Panc1 (cell line): ENCODE measurements at places on chromosomes 5 and 9.

DNA sequence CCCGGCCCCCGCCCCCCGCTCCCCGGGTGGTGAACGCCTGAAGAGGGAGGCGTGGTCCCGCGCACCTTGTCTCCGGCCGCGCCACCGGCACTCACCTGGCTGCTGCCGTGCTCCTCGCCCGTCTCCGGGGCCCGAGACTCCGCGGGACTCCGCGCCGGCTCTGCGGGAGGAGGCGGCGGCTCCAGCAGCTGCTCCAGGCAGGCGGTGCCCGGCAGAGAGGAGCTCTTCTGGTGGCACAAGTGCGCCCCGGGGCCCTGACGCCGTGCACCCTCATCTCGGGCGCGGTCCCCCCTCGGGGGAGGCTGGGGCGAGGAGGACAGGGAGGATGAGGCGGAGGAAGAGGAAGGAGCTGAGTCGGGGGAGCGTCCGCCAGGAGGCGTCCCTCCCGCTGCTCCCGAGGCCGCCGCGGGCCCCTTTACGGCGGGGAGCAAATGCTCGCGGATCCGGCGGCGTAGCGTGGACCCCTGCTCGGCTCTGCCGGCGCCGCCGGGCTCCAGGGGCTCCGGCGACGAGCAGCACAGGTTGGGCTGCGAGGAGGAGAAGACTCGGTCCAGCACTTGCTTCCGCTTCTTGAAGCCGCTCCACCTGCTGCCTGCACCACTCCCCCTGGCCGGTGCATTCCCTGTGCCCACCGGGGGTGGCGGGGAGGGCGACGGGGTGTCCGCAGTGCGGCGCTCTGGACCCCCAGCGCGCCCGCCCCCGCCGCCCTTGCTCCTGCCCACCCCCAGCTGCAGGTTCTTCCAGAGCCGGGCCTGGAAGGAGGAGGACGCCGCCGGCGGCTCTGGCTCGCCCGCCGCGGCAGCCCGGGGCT lies 928 bp downstream of the MCTP1 start:
- peaks cover 4% of the 10 kb centered on the region; the same call in 1 of the 2 replicates for H3K4me1 ChIP-seq
- H3K27ac ChIP-seq, result no peak overlapping the region
- peaks cover 64% of the 10 kb centered on the region for H3K27me3 ChIP-seq
- no peaks in the 10 kb centered on the region; the same call in 1 of the 2 replicates for H3K36me3 ChIP-seq

- no peaks in the 10 kb centered on the region for H3K27me3 ChIP-seq
- no peak for DNase-seq
- no peaks in the 10 kb centered on the region for H3K36me3 ChIP-seq
- H3K4me3 ChIP-seq, result no peak overlapping the region
- no peaks in the 10 kb centered on the region for H3K4me1 ChIP-seq
- H3K27ac ChIP-seq, result no peak overlapping the region
These were observed 162.1 kb downstream of the ARL15 start for GRCh38 chr5:54148067-54148845.

DNA sequence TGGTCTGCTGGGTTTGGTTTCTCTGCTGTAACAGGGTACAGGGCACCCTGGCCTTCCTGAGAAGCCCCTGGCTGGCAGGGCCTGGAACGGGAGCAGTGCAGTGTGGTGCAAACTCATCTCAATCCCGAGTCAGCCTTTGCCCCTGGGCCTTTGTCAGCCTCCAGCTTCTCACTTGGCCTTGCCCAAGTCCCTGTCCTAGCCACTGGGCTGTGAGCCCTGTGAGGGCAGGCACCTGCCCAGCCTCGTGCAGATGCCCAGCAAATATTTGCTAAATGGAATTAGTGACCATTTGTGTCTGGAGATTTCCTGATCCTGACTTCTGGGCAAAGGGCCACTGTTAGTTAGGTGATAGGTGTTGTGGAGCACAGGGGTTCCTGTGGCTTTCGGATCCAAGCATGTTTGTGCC lies 13.0 kb downstream of the RGS3 start:
- no peaks in the 10 kb centered on the region for H3K4me1 ChIP-seq
- H3K36me3 ChIP-seq, result no peaks in the 10 kb centered on the region
- no peaks in the 10 kb centered on the region for H3K27me3 ChIP-seq
- no peak overlapping the region for H3K27ac ChIP-seq

DNA sequence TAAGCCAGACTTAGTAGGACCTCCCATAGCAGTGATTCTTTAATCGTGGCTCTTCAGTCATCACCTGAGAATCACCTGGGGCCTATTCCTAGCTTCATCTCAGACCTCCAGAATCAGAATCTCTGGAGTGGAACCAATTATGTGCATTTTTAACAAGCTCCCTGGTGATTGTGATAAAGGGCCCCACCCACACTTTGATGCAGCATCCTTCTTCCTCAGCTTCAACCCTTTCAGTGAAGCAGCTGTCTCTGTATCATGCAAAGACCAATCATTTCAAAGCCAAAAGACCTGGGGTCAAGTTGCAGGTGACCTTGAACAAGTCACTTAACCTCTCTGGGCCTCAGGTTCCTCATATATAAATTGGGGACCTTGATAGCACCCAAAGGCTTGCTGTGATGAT lies 17.1 kb downstream of the FBXO10 start:
- H3K4me3 ChIP-seq, result no peak overlapping the region
- DNase-seq, result no peak
- H3K36me3 ChIP-seq, result no peaks in the 10 kb centered on the region
- no peak overlapping the region for H3K27ac ChIP-seq
- H3K27me3 ChIP-seq, result no peaks in the 10 kb centered on the region

DNA sequence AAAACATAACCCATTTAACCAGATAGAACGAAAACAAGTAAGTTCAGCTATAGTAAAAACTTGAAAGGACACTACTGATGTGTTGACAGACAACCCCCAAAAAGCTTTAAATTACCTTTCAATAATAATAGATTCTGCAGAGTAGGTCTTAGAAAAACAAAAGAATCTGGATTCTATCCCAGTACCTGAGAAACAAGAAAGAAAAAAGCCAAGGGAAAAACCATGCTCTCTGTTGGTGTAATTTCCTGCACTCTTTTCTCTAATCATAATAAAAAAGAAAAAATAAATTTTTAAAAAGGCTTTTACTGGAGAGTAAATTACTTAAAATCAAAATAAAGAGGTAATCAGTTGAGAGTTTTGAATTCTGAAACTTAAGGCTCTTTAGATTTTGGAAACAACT lies 1090.4 kb downstream of the PTPRD start:
- DNase-seq, result no peak
- H3K27ac ChIP-seq, result no peak overlapping the region
- no peak overlapping the region for H3K4me3 ChIP-seq

DNA sequence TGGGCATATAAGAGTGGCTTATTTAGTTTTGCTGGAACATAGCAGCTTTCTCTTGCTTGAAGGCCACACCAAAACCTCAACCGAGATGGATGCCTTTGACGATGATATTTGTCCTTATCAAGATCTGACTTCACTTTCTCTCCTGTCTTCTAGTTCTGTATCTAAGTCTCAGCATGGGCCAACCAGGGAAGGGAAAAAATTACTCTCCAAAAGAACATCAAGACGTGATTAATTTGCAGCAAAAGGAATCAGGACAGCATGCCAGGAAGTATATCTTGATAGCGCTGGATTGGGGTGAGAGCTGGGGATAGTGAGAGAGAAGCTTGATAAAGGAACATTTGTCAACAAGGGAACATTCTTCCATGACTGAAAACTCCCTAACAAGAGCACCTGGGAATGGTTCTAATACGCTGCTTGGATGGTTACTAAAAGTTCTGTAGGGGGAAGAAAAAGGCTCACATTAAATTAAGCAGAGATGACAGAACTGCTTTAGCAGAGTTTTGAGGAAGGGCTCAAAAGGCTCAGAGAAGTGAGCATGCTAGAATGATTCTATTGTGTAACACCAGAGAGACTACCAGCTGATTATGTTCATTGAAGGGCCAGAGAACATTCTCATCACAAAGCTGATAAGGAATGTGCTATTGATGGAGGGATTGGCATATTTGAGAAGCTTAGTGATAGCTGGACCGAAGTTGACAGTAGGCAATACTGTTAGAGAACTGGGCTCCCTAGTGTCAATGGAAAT lies 21.6 kb upstream of the ANXA1 start:
- no peaks in the 10 kb centered on the region for H3K27me3 ChIP-seq
- no peaks in the 10 kb centered on the region for H3K36me3 ChIP-seq
- H3K27ac ChIP-seq, result peak overlapping the region; percentile 29; the same call in 1 of the 2 replicates
- H3K4me1 ChIP-seq, result peaks cover 15% of the 10 kb centered on the region

- no peak for DNase-seq
- no peaks in the 10 kb centered on the region for H3K27me3 ChIP-seq
- H3K4me1 ChIP-seq, result peaks cover 8% of the 10 kb centered on the region
These were observed 21.1 kb downstream of the ECPAS start for GRCh38 chr9:111463048-111463447.

GRCh38 chr9:129746092-129746777 lies 6.6 kb downstream of the PTGES start:
- no peak for DNase-seq
- no peaks in the 10 kb centered on the region for H3K4me1 ChIP-seq
- H3K27me3 ChIP-seq, result no peaks in the 10 kb centered on the region
- H3K27ac ChIP-seq, result no peak overlapping the region
- H3K4me3 ChIP-seq, result no peak overlapping the region

DNA sequence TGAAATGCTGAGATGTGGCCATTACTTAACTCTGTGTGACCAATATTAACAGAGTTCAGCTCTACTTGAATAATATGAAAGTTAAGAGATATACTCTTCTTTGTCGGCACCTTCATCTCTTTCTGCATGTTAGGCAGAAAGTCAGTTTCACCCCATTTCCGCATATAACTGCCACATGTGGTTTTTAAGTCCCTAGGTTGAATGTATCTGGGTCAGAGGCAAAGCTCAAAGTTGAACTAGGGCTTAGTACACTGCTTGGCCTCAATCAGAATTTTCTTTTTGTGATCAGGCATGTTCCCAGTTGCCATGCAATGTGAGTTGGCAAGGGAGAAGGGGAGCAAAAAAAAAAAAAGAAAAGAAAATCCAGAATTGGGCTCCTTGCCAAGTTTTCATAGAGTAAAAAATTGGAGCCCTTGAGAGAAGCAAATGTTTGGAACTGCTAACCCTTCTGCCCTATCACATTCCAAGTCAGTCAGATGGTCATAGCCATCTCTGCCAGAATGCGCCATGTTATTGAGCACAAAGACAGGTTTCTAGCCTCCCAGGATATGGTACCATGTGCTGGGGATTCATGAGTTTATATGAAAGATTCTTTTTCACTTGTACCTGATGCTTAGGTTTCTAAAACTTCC lies 251.2 kb upstream of the RORB start:
- H3K36me3 ChIP-seq, result no peaks in the 10 kb centered on the region
- H3K4me1 ChIP-seq, result no peaks in the 10 kb centered on the region
- no peaks in the 10 kb centered on the region for H3K27me3 ChIP-seq
- no peak overlapping the region for H3K4me3 ChIP-seq
- H3K27ac ChIP-seq, result no peak overlapping the region

- no peaks in the 10 kb centered on the region for H3K4me1 ChIP-seq
- H3K36me3 ChIP-seq, result no peaks in the 10 kb centered on the region
- H3K27me3 ChIP-seq, result no peaks in the 10 kb centered on the region
- DNase-seq, result no peak
- H3K27ac ChIP-seq, result no peak overlapping the region
These were observed 455.2 kb downstream of the DTWD2 start for GRCh38 chr5:118533156-118533555.

GRCh38 chr9:135134268-135135022 lies 47.0 kb downstream of the OLFM1 start:
- no peak overlapping the region for H3K27ac ChIP-seq
- no peaks in the 10 kb centered on the region for H3K36me3 ChIP-seq
- H3K4me1 ChIP-seq, result no peaks in the 10 kb centered on the region
- no peak for DNase-seq
- H3K27me3 ChIP-seq, result no peaks in the 10 kb centered on the region

- no peaks in the 10 kb centered on the region for H3K27me3 ChIP-seq
- H3K27ac ChIP-seq, result no peak overlapping the region
- DNase-seq, result no peak
- no peak overlapping the region for H3K4me3 ChIP-seq
- H3K4me1 ChIP-seq, result no peaks in the 10 kb centered on the region
- H3K36me3 ChIP-seq, result no peaks in the 10 kb centered on the region
These were observed 273.6 kb downstream of the ADAMTSL1 start for GRCh38 chr9:18747595-18747994.

DNA sequence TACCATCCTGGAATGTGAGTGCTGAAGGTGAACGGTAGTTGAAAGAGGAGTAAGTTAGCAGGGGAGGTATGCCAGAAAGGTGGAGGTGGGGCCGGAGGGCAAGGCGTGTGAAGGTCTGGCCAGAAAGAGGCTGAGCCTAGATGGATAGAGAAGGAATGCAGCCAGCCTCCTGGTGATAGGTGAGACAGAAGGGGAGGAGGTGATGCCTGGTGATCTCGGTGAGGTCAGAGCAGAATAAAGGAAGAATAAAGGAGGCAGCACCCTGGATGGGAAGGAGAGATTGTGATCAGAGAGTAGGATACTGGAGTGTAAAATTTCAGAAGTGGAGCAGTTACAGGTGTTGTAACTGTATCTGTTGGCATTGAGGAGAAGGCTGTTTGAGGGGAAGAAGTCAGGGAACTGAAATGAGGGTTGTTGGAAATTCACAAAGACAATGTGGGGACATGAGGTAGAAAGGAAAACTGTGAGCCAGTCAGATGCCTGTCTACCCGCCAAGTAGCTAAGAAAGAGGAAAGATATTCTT lies 2.0 kb downstream of the GNG10 start:
- peaks cover 10% of the 10 kb centered on the region for H3K4me1 ChIP-seq
- no peak for DNase-seq
- H3K27me3 ChIP-seq, result no peaks in the 10 kb centered on the region
- no peaks in the 10 kb centered on the region; the same call in 1 of the 2 replicates for H3K36me3 ChIP-seq
- H3K4me3 ChIP-seq, result no peak overlapping the region

DNA sequence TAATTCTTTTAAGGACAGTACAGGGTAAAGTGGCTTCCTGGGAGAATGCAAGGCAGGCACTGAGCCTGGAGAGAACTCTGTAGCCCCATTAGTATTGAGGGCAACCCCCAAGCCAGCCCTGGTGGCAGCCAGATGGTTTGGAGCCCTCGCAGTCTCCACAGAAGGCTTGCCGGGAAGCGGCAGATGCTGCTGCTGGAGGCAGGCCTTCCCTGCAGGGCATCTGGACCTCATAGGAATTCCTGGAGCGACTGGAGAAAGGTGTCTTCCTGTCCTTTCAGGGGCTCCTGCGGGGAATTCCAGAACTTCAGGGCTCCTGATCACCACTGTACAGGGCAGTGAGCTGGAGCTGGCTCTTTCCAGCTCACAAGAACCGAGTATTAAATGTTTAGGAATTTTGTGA lies 167.5 kb downstream of the INSYN2B start:
- no peaks in the 10 kb centered on the region for H3K27me3 ChIP-seq
- H3K36me3 ChIP-seq, result no peaks in the 10 kb centered on the region
- H3K4me3 ChIP-seq, result no peak overlapping the region
- DNase-seq, result no peak
- no peak overlapping the region for H3K27ac ChIP-seq

DNA sequence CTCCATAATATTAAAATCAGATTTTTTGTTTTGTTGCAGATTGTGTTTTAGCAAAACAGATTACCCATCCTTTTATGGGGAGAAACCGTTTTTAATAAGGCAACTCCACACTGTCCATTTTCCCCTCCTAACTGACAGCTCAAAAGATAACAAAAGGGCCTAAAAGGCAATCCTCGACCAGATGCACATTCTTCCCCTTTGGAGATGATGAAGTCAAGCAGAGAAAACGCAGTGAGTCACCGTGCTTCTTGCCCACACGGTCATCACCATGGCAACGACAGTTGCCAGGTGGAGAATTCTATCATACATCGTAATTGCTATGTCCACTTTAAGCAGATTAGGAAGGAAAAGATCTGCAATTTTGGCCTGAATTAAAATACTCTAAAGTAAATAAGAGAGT lies 96.4 kb downstream of the DIRAS2 start:
- no peaks in the 10 kb centered on the region for H3K36me3 ChIP-seq
- H3K4me3 ChIP-seq, result no peak overlapping the region
- no peaks in the 10 kb centered on the region for H3K27me3 ChIP-seq
- H3K4me1 ChIP-seq, result no peaks in the 10 kb centered on the region
- no peak overlapping the region for H3K27ac ChIP-seq
